ENCODE measurements at places on chromosomes 4 and X. TPM values are rescaled to one million over a fixed set of nuclear protein-coding genes. Genes with fewer than 3 reads are reported as not detected.

Gene KIAA1210
- not detected for total RNA-seq

Gene FMR1NB
- total RNA-seq: not detected

Gene CCKAR
- not detected for total RNA-seq

Gene S100P
- 0.43 TPM for total RNA-seq

Gene MAGED1
- 88.5 TPM for total RNA-seq

Gene SATL1
- total RNA-seq: 0.14 TPM

Gene ALAS2
- not detected for total RNA-seq

Gene XPNPEP2
- total RNA-seq: not detected

Gene FOXO4
- 31.4 TPM for total RNA-seq

Gene WNK3
- 27.4 TPM for total RNA-seq

Gene C4orf50
- total RNA-seq: 0.19 TPM

Gene ASB5
- total RNA-seq: not detected

Gene HTN1
- total RNA-seq: not detected

Gene ADGRG2
- 10.8 TPM for total RNA-seq

Gene UGT2B17
- not detected for total RNA-seq

Gene AKAP4
- total RNA-seq: not detected

Gene USP46
- 40.5 TPM for total RNA-seq

Gene ARSJ
- total RNA-seq: 3.5 TPM

Gene PWWP3B
- 1.1 TPM for total RNA-seq

Gene BMPR1B
- 1.0 TPM for total RNA-seq

Gene TCEAL9
- 31.6 TPM for total RNA-seq

Gene SNX25
- 25.0 TPM for total RNA-seq

Gene ZDHHC15
- total RNA-seq: 4.3 TPM

Gene ZXDA
- total RNA-seq: 5.7 TPM

Gene STK26
- total RNA-seq: 123 TPM

Gene CCNB3
- total RNA-seq: 0.74 TPM

Gene TMSB15C
- total RNA-seq: 3.9 TPM

Gene PPBP
- total RNA-seq: 0.35 TPM

Gene TMPRSS11A
- not detected for total RNA-seq

Gene GAB1
- 32.6 TPM for total RNA-seq

Gene CFAP97
- total RNA-seq: 38.4 TPM

Gene IBSP
- total RNA-seq: not detected

Gene YY2
- 1.6 TPM for total RNA-seq

Gene PNMA3
- total RNA-seq: 8.5 TPM

Gene TASL
- total RNA-seq: not detected

Gene DUSP9
- 3.9 TPM for total RNA-seq

Gene MBNL3
- total RNA-seq: 2.4 TPM

Gene VSIG4
- total RNA-seq: not detected

Gene PF4V1
- 0.66 TPM for total RNA-seq

Gene RPS6KA6
- total RNA-seq: 14.0 TPM

Gene VCX3A
- total RNA-seq: not detected

Gene PHEX
- total RNA-seq: not detected

Gene CT83
- total RNA-seq: not detected

Gene SMC1A
- total RNA-seq: 43.5 TPM
